ENCODE measurements at places on chromosomes 5 and 9.

DNA sequence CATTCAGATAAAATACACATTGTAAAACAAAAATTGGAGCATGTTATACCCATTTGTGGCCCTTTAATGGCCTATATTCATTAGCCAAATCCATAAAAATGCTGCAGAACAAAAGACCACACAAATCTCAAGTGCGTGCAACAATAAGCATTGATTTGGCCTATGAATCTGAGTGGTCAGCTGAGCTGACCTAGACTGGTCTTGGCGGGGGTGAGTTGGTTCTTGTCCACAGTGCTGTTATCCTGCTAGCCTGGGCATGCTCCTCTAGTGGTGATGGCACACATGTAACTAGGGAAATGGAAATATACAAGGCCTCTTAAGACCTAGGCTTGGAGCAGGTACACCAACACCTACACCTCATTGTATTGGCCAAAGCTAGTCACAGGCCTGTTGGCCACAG, 122.2 kb upstream of the TBCA start:
- no peak for DNase-seq

GRCh38 chr5:38639377-38640358, 83.2 kb upstream of the LIFR start:
- no peak for DNase-seq

- no peak for DNase-seq
Measured at GRCh38 chr5:169942181-169942580, 38.1 kb downstream of the INSYN2B start.

DNA sequence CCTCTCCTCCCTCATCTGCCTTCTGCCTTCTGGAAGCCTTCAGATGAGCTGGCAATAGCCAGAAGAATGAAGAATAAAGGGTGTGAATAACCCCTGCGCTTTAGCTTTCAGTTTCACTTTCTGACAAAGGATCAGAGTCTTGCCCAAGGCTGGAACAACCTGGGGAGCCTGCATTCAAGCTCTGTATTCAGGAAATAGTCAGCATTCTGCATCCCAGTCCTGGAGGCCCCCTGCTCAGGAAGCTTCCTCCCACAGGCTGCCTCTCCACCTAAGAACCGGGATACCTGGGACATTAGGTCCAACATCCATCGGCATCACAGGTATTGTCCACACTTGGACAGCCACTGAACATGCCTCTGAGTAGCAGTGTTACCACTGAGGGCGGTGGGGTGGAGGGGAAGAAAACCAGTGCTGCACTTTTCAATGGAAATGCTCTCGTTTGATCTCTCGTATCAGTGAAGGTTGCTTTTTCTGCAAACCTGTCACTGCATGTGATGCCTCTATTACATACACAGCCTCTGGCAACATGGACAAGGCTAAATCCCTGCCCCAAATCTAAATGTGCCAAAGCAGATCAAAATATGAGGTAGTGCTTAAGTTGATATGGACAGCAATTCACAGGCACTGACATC, 39.8 kb upstream of the ACO1 start:
- no peak for DNase-seq

- peak; percentile 70 for DNase-seq
Measured at GRCh38 chr9:78035383-78035993, 3.9 kb upstream of the GNAQ start.

GRCh38 chr9:37839496-37840461, 39.2 kb downstream of the DCAF10 start:
- no peak for DNase-seq

Measured in CD4-positive, alpha-beta T cell treated with Interleukin-6 at 100 ng/mL for 8 hours (primary cell).